ENCODE measurements at places on chromosomes 11 and 22.

DNA sequence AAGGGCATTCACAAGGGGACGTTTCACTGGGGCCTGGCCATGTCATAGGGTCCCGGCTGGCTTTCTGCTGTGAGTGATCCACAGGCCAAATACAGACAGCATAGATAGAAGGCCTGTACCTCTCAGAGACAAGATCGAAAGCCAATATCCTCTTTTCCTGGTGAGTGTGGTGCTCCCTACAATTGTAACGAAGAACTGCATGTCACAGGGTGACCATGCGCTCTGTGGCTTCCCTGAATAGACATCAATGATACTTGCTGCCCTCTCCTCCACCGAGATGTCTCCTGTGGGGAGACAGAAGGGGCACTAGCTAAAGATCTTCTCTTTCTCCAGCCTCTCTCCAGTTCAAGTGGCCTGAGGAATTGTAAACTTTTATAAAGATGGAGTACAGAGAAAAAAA, 226.1 kb upstream of the POU2AF2 start:
- no peak for DNase-seq

- DNase-seq = no peak
Measured at GRCh38 chr11:108237058-108237481, 14.2 kb downstream of the ATM start.

DNA sequence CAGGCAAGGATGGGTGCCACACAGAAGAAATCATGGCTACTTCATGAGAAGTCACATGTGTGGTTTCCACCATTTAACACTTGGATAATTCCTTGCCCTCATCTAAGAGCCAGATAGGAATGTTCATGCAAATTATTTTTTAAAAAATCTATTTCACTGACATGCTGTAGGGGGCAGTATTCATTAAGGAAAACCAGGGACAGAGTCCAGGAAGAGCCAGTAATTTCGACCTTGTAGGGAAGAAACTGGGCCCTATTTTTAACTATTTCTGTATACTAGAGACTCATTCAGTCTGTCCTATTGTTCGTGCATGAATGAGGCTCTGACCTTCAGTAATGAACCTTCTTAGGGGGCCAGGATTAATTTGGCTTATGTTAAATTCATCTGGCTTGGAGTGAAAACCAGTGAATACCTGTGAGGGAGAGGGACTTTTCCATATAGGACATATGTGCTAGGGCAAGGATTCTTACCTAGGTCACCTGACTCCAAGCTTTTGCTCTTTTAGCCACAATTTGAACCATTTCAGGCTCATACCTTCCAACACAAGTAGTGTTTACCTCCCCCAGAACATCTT, 192.7 kb downstream of the NAV2 start:
- no peak for DNase-seq

- no peak for DNase-seq
Measured at GRCh38 chr11:83158357-83158786, 1.4 kb downstream of the PCF11 start.

GRCh38 chr11:7492253-7492652, 6.9 kb downstream of the OLFML1 start:
- DNase-seq = no peak

GRCh38 chr11:68353669-68354068, 41.3 kb downstream of the LRP5 start:
- no peak for DNase-seq

GRCh38 chr11:57144075-57144474, 37.7 kb upstream of the LRRC55 start:
- DNase-seq = no peak

DNA sequence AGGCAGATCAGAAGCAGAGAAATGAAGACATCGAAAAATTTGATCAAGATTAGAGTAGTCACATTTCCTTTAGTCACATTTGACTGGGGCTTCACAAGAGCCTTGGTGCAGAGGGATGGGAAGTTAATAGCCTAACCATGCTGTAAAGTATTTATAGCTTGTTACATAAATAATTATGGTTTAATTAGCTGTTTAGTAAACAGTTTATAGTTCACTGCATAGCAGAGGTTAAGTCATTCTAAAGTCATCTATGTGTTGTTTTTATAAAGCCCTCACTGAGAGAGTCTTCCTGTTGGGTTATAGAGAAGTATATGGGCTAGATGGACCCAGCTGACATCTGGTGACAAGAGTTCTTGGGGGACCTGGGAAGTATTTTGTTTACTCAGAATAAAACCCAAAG, 47.1 kb downstream of the INSC start:
- no peak for DNase-seq

GRCh38 chr11:84924154-84924692, 702.9 kb downstream of the DLG2 start:
- DNase-seq = no peak

- DNase-seq = no peak
Measured at GRCh38 chr11:46203746-46204145, 73.7 kb upstream of the CREB3L1 start.

- no peak for DNase-seq
Measured at GRCh38 chr11:113496026-113496651, 20.9 kb upstream of the DRD2 start.

DNA sequence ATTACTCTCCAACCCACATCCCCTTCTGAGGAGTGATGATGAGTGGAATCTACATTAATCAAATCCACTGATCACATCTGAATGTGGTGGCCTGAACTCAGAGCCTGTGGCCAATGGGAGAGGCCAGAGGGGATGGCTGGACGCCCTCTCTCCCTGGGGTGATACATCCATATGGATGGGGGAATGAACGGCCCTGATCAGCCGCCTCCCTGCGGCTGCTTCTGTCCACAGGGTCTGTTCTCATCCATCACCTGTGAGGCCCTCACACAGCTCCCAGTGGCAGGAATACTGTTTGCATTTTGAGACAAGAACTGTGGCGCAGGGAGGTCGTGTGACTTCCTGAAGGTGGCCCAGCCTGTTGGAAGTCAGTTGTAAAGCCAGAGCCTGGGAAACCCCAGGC, 78.3 kb upstream of the SHISAL1 start:
- no peak for DNase-seq

DNA sequence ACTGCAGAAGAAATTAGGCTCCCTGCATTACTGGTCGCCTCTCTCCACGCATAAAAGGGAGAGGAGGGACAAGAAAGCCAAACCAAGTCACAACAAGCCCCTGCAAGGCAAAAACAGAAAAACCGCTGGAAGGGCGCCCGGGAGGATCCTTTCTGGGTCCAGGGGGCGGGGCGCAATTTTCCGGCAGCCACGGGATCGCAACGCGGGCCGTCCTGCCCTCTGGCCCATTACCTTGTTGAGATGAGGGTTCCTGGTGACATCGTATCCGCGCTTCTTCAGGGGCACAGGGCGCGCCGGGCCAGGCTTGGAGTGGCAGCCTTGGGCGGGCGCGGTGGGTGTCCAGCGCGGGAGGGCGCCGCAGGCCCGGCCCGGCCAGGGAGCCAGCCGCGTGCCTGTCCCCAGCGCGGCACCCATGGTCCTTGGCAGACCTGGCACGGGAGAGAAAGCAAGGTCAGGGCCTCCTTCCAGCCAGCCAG, 847 bp downstream of the ME3 start:
- DNase-seq = no peak

- DNase-seq = no peak
Measured at GRCh38 chr11:28675183-28675582, 567.0 kb downstream of the METTL15 start.

DNA sequence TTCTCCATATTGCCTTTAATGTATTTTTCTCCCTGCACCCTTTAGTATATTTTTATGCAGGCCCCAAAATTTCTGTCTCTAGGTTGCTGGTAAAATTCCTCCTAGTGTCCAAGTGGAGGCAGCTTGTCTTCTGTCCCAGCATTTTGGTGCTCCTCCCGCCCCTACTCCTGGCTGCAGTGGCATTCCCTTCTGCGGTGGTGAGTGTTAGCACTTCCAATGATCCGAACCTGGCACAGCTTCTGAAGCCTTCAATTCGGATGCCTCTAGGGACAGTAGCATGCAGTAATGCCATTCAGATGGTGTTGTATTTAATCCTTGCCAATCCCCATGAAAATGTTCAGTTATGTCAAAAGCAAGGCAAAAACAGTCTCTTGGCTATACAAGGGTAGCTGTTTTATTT, 5.9 kb downstream of the YWHAH start:
- no peak for DNase-seq

GRCh38 chr11:120391854-120392253, 55.6 kb downstream of the ARHGEF12 start:
- DNase-seq = no peak

- DNase-seq = no peak
Measured at GRCh38 chr11:79453617-79454016, 12.8 kb upstream of the TENM4 start.

- no peak for DNase-seq
Measured at GRCh38 chr11:69904974-69905535, 85.8 kb upstream of the FGF3 start.

DNA sequence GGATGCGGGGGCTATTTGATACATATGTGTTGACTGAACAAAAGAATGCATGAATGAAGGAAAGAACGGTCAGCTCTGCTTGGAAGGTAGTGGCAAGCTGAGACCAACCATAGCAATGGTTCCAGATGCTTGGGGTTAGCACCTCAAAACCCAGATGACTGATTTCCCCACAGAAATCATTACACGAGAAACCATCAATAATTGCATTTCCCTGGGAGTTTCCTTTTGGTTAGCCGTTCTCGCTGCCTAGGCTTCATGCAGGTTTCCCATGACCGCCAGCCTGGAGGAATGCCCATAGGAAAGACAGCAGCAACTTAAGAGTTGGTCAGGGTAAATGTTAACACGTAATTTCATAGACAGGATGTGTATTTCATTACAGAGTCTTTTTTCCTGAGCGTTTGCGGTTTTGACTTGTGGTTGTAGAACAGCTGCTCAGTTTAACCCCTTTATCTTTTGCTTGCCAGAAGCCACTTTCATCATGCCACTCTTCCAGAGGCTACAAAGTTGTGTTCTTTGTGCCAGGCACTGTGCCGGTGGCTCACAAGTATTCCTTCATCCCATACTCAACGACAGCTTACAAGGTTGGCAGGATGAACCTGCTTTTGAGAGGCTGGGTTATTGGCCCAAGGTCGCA, 2.8 kb downstream of the IL17RA start:
- DNase-seq = peak; percentile 49

DNA sequence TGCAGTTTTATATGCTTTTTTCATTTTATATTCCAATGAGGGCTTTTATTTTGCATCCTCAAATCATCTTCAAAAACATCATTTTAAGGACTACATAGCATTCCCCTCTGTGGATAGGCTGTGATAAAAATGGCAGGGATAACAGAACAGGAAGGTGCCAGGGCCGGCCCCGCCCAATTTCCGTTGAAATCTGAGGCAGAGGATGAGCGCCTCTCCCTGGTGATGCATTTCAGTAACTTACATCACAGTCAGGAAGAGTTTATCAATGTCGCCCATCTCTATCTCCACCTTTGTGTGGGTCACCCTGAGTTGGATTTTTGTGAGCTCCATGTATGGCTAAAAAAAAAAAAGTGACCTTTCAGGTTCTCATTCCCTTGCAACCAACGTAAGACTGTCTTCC, 201.6 kb downstream of the DSCAML1 start:
- DNase-seq = no peak

GRCh38 chr22:47177334-47177815, 414.9 kb downstream of the TBC1D22A start:
- no peak for DNase-seq
